Stimulated activated CD4-positive, alpha-beta T cell treated with anti-CD3 and anti-CD28 coated beads, Interleukin-12 subunit alpha, Interleukin-12 subunit beta, amount 100 ng/mL, for 48 hours (primary cell): ENCODE measurements at places on chromosomes 1 and 21.

- no peak for DNase-seq
Observed at GRCh38 chr1:112696578-112697314, 10.2 kb downstream of the RHOC start.

- no peak for DNase-seq
Observed at GRCh38 chr1:197519741-197520334, 251.8 kb downstream of the CRB1 start.

GRCh38 chr1:246106342-246106763, 400.7 kb downstream of the SMYD3 start:
- DNase-seq, result no peak

GRCh38 chr1:162323023-162323422, 53.6 kb downstream of the SPATA46 start:
- no peak for DNase-seq

DNA sequence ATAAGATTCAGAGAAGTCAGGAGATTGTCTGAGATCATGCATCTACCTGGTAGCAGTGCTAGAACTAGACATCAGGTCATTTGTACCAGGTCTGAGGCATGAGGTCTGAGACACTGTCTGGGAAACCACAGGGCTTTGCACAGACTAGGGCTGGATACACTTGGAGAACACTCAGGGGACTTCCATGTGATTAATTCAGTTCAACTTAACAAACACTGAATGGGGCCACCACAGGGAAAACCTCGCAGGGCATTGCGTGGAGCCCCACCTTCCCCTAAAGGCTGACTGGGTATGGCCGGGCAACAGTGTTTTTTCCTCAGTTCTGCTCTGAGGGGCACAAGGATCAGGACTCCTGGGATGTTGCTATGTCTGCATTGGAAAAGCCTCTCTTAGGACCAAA, 86.5 kb upstream of the WARS2 start:
- no peak for DNase-seq

DNA sequence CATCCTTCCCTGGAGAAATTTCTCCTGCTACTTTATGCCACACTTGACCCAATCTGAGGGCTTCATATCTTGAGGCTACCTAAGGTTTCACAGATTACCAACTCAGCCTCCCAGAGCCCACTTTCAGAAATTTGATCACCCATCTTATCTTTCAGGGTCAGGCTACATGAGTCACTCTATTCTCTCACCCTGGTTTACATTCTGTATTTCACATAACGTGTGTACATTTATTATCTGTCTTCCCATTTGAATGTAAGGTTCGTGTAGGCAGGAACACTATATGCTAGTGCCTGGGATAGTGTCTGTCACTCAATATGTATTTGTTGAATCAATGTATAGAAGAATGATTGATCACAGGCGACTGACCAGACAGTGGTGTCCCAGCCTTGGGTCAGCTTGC, 124.8 kb downstream of the UBE2U start:
- no peak for DNase-seq

- no peak for DNase-seq
Observed at GRCh38 chr1:14881775-14882672, 271.5 kb upstream of the TMEM51 start.

DNA sequence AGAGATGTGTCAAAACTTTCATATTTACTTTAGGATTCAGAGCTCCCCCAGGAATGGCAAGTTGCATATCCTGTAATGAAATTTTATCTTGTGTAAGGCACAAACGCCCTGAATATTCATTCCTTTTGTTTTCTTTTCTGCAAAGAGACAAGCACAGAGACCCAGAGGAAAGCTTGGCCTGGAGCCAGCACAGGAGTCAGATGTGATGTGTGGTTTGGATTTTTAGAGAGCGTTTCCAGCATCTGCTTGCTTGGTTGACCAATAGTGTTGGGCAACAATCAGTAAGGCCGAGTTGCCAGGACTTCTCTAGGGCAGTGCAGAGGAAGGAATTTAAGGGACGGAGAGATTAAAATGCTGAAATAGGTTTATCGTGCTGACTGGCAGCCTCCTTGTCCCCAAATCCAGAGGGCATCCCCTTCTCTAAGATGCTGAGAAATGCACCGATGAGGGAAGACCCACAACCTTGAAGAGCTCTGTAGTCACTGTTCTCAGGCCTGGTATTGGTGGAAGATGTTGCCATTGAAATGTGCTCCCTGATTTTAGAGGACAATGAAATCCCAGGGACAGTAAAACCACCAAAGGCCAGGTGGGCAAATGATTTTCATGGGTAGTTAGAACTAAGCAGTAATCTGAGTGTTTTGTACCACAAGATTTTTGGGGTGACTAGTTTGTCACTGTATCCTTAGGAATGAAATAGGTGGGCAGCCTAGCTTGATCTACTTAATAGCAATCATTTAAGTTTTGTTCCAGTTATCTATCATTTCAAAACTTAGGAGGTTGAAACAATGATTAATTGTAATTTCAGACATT, 37.9 kb upstream of the RHOU start:
- no peak for DNase-seq

DNA sequence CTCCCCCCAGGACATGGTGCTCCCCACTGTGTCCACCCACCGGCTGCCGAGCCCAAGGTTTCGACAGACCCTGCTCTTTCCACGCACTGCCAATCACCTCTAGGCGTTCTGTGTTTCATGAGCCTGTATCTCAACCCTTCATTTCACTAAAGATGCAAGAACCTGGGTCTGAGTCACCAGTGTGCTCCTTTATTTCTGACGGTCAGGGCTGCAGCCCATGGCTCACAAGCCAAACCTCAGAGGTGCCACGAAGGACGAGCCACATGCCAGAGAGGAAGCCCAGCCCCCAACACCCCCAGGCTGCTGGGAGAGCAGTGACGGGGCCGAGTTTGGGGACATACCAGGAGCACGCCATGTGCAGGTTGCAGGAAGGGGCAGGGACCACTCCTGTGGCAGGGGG, 79.2 kb upstream of the ARHGEF16 start:
- no peak for DNase-seq

DNA sequence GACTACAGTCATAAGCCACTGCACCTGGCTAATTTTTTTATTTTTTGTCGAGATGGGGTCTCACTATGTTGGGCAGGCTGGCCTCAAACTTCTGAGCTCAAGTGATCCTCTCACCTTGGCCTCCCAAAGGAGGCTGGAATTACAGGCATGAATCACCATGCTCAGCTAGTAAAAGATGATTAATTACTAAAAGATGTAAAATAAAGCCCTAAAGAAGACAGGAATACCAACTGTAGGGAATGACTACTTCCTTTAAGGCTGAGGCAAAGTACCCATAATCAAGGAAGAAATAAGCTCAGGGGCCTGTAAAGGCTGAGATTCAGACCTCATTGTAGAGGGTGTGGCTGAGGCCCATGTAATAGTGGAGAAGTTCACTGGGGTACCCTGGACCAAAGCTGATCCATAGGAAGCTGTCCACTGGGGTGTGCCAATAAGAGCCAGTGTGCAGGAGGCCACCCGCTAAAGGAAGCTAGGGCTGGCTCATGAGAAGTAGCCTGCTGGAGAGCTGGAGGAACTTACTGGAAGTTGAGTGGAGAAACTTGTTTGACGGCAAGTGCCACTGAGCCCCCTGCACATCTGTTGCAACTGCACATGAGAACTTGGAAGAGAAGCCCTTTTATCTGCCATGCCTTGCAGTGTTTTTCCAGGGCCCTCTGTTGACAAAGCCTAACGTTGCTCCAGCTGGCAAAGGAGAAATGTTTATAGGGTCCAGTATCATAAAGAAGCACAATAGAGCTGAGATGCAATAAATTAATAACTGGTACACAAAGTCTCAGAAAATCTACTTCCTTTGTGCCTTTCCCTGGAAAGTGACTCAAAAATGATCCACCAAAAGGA, 17.8 kb upstream of the SERTAD4 start:
- DNase-seq, result no peak

DNA sequence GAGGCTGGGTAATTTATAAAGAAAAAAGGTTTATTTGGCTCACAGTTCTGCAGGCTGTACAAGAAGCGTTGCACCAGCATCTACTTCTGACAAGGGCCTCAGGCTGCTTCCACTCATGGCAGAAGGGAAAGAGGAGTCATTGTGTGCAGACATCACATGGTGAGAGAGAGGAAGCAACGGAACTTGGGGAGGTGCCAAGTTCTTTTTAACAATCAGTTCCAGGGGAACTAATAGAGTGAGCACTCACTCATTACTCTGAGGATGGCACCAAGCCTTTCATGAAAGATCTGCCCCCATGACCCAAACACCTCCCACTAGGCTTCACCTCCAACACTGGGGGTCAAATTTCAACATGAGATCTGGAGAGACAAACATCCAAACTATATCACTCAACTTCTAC, 77.2 kb downstream of the DDAH1 start:
- DNase-seq, result no peak

DNA sequence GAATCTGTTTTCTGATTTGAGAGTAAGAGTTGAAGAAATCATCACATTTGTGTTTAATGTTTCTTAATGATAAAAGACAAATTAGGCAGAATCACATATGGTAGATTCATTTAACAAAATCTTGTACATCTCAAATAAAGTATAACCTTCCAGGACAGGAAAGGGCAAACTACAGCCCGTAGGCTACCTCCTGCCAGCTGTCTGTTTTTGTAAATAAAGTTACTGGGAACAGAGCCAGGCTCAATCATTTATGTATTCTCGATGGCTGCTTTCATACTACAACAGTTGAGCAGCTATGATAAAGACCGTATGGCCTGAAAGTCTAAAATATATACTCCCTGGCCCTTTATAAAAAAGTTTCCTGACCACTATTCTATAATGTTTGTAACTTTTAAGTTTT, 204.1 kb downstream of the COL24A1 start:
- DNase-seq, result no peak

DNA sequence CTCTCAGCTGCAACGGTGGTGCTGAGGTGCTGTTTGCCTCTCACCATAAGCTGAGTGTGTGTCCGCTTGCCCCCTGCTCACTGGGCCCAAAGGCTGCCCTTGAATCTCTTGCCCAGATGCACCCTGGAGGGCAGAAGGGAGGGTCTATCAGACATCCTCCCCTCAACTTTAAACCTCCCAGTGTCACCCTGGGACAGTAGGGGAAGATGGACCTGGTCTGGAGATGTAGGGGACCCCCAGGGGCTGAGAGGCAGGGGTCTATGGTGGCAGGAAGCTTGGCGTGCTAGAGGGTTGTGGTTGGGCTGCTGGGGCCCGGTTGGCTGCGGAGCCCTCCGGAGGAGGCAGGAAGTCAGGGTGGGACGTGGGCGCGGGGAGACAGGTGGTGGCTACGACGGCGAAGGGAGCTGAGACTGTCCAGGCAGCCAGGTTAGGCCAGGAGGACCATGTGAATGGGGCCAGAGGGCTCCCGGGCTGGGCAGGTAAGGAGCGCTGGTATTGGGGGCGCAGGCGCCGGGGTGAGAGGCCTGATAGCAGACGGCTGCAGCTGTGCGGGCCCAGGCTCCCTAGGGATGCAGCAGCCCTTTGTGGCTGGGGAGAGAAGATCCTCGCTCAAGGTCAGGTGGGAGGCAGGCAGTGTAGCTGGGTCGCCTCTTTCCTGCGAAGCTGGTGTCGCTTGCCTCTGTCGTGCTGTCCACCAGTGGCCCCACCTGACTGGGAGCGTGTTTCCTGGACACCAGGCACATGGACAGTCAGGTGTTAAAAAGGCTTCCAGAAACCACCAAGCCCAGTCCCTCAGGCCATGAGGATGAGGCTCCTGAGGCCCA, at the start of gene LCK:
Gene LCK (plus strand): TSS at position 373 of the 824 bp plus-strand sequence. CDS start 23,065 bp downstream, outside the sequence.
- peak; percentile 68 for DNase-seq

DNA sequence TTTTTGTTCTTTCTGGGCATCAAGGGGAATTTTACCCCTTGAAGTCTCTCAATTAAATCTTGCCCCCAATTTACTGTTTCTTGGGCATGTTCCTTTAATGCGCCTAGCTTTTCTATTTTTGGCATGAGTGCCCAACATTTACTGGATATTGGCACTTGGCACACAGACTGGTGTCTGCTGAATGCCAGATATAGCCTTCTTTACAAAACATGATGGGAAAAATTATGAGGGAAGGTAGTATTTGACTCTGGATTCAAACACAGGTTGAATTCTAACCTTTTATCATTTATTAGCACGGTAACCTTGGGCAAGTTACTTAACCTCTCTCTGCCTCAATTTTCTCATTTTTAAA, 88.3 kb upstream of the GPR52 start:
- DNase-seq, result no peak
